Stomach (tissue), 19 donors: ENCODE measurements at places on chromosomes 3 and 15. TPM values are rescaled to one million over a fixed set of nuclear protein-coding genes. Genes with fewer than 3 reads are reported as not detected.

PLA2G4F gene
- total RNA-seq: 12.9 TPM

HDC gene
- total RNA-seq: 55.8 TPM

KBTBD8 gene
- 2.2 TPM for total RNA-seq

METTL6 gene
- 35.8 TPM for total RNA-seq

ESYT3 gene
- total RNA-seq: 7.1 TPM

FANCI gene
- total RNA-seq: 7.2 TPM

BFSP2 gene
- total RNA-seq: not detected

TF gene
- total RNA-seq: 10.1 TPM

CASR gene
- total RNA-seq: 0.37 TPM

MAP6D1 gene
- 0.58 TPM for total RNA-seq

DNA sequence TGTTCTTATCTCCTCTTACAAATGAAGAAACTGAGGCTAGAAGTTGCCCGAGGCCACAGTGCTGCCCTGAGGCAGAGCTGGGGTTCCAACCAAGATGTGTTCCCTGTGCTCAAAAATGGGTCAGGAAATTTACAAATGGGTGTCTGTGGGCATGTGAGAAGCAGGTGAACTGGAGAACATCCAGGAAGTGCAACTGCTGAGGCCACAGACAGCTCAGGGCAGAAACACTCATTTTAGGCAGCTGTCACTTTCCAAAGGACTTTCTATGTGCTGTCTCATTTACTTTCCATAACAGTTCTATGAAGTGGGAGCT lies 47.2 kb upstream of the ATP2B2 start:
- no peak for DNase-seq
- no peaks in the 10 kb centered on the region for H3K36me3 ChIP-seq
- peaks cover 3% of the 10 kb centered on the region for H3K27me3 ChIP-seq

DNA sequence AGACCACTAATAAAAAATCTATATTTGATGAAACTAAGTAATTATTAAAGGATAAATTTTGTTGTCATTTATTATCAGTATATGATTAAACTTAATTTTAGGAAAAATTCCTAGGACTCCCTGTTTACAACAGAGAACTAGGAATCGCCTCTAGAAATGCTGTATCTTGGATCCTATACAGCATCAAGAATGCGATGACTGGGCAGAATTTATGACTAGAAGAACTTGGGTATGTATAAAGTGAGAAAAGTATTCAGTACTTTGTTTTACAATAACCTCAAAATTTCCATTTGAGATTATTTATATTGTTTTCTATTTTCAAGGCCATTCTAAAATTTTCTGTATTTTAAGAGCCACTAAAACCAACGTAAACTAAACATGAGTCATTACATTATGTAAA lies 82.3 kb upstream of the AGTR1 start:
- DNase-seq: no peak
- H3K27me3 ChIP-seq: no peaks in the 10 kb centered on the region
- no peak overlapping the region for H3K4me3 ChIP-seq
- no peak overlapping the region for H3K27ac ChIP-seq
- no peaks in the 10 kb centered on the region for H3K36me3 ChIP-seq

- no peaks in the 10 kb centered on the region for H3K36me3 ChIP-seq
- no peaks in the 10 kb centered on the region for H3K27me3 ChIP-seq
- DNase-seq: no peak
- no peaks in the 10 kb centered on the region for H3K4me1 ChIP-seq
- H3K4me3 ChIP-seq: no peak overlapping the region
Measured at GRCh38 chr3:38284756-38285150, 2.7 kb downstream of the SLC22A14 start.

DNA sequence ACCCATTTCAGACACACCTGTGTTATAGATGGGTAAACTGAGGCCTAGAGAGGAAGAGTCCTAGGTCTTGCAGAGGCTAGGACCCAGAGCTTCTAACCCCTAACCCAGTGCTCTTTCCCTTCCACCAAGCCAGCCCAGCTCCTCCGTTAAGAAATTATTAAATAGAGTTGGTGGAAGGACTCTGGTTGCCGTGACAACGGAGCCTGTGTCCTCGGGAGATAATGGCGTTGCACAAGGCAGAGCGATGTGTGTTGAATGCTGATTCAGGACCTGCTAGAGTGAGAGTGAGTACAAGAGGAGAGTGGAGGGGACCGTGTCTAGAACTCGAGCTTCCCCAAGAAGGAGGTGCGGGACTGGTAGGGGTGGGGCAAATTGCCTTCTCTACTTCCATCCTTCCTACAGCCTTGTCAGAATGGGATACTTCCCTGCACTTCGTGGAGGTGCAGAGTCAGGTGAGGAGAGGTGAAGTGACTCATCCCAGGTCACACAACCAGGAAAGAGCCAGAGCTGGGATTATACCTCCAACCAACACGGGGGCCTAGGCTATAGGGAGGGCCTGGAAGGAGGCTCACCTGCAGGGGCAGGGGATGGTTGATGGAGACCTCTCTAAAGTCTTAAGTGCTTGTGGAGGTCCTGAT lies 8.6 kb downstream of the SLC6A1 start:
- no peaks in the 10 kb centered on the region for H3K36me3 ChIP-seq
- DNase-seq: no peak
- no peaks in the 10 kb centered on the region for H3K4me1 ChIP-seq
- H3K4me3 ChIP-seq: no peak overlapping the region
- no peaks in the 10 kb centered on the region for H3K27me3 ChIP-seq
- no peak overlapping the region for H3K27ac ChIP-seq

DNA sequence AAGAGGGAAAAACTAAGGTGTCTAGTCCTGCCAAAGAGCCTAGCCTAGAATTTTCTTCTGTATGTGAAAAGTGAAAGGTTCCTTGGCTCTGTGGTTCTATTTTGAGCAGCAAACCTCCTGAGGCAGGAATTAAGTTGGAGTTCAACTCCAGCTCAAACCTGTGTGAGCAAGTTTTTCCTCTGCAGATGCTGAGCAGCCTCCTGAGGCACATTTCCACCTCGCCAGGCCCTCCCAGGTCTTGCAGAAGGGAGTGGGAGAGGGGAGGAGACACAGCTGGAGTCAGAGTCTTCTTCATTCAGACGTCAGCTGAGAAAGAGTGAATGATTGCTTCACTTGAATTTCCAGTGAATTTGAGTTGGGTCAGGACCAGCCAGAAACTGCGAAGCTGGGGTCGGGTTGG lies 69.5 kb upstream of the ETV5 start:
- no peaks in the 10 kb centered on the region for H3K36me3 ChIP-seq
- H3K4me3 ChIP-seq: no peak overlapping the region
- no peaks in the 10 kb centered on the region for H3K4me1 ChIP-seq
- H3K27ac ChIP-seq: no peak overlapping the region

DNA sequence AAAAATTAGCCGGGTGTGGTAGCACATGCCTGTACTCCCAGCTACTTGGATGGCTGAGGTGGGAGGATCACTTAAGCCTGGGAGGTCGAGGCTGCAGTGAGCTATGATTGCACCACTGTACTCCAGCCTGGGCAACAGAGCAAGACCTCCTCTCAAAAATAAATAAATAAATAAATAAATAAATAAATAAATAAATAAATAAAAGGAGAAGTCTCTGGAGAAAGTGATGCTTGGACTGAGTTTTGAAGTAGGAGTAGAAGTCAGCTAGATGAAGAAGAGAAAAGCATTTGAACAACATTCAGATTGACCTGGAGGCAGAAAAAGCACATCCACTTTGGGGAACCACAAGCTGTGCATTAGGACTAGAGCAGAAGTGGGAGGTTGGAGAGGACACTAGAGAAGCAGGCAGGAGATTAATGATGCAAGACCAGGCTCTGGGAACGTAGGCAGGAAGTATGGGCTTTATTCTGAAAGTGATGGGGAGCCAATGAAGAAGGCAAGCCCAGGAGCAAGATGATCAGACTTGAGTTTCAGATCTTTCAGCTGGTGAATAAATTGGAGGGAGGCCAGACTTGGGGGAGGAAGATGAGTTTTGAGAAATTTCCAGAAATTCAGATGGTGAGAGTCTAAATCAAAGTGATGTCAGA lies 48.7 kb downstream of the KLHL6 start:
- DNase-seq: peak; percentile 18
- H3K36me3 ChIP-seq: peaks cover 7% of the 10 kb centered on the region
- no peaks in the 10 kb centered on the region for H3K27me3 ChIP-seq
- H3K4me1 ChIP-seq: no peaks in the 10 kb centered on the region

- H3K36me3 ChIP-seq: peaks cover 45% of the 10 kb centered on the region
- no peaks in the 10 kb centered on the region for H3K4me1 ChIP-seq
- no peak overlapping the region for H3K27ac ChIP-seq
Measured at GRCh38 chr3:58266577-58266976, 29.0 kb downstream of the ABHD6 start.

DNA sequence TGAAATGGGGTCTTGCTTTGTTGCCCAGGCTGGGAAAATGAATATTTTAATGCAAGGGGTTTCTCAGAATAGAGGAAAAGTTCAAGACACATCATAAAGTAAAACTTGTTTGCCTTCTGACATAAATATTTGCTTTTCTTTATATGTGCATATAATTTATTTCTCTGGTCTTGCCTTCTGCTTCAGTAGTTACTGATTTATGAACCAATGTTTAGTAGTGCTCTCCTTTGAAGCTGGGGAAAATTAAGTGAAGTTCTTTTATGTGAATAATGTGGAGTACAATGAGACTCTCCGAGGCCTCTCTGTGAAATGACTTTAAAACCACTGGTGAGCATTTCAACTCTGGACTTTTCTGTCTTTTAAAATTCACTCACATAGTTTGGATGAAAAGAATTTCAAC lies 55.6 kb downstream of the MAGI1 start:
- peaks cover 8% of the 10 kb centered on the region for H3K4me1 ChIP-seq
- no peaks in the 10 kb centered on the region for H3K27me3 ChIP-seq
- no peak overlapping the region for H3K27ac ChIP-seq
- H3K36me3 ChIP-seq: no peaks in the 10 kb centered on the region
- H3K4me3 ChIP-seq: no peak overlapping the region

GRCh38 chr15:77014132-77015081 lies 19.5 kb downstream of the PSTPIP1 start:
- no peak overlapping the region for H3K4me3 ChIP-seq
- no peaks in the 10 kb centered on the region for H3K27me3 ChIP-seq
- H3K4me1 ChIP-seq: peaks cover 4% of the 10 kb centered on the region
- H3K36me3 ChIP-seq: no peaks in the 10 kb centered on the region
- H3K27ac ChIP-seq: no peak overlapping the region

DNA sequence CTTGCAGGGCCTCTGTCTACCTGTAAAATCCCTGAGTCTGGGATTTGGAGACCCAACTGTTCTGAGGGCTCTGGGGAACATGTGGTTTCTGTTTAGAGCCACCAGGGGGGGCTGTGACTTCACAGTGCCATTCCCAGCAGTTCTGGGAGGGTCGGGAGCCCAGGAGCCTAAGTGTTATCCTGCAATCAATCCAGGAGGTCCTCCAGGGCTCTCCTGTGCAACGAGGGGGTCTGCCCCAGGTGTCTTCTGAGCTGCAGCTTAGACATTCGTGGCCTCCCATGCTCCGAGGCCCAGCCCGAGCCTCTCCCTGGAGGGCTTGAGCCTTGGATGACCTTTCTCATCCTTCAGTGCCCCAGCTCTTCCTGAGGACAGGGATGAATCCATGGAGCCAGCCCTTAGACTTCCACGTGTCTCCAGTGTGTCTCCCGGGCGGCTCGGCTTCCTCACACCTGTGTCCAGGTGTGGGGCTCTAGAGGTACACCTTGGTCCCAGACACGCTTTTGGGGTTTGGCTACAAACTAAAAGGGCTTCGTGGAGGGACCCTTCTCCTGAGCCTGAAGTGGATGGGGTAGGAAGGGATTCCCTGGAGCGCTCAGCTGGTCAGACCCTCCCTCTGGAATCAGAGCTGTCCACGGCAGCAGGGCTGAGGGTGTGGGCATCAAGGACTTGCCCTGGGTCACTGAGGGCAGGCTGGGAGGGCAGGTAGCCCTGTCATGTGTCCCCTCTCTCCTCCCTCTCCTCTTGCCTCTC lies 20.3 kb upstream of the ABTB1 start:
- no peaks in the 10 kb centered on the region for H3K36me3 ChIP-seq
- H3K4me1 ChIP-seq: no peaks in the 10 kb centered on the region
- H3K4me3 ChIP-seq: no peak overlapping the region
- DNase-seq: peak; percentile 80
- no peaks in the 10 kb centered on the region for H3K27me3 ChIP-seq

DNA sequence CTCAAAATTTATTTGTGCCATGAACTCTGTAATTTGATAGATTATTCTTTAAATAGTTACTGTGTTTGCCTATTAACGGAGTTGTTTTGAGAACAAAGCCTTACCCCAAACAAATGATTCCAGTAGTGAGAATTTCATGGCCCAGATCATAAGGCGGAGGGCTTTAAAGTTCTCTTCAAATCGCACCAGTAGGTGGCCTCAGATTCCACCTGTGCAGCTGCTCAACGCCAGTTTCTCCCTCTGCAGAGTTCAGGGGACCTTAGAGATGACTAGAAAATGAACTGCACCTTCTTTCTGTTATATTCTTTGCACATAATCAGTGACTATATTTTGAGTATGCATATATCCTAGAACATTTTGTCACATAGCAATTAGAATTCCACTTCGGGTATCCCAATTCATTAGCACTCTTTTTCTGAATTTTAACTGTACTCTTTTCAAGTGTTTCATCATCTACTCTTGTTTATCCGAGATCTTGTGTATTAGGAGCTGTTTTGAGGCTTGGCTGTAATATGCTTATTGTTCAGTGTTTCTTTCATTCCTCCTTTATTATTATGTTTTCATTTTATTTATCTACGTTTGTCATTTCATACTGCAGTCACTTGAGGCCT lies 232.6 kb upstream of the CHRM5 start:
- H3K4me1 ChIP-seq: peaks cover 8% of the 10 kb centered on the region
- no peaks in the 10 kb centered on the region for H3K27me3 ChIP-seq
- peak; percentile 73 for DNase-seq
- no peak overlapping the region for H3K27ac ChIP-seq
- H3K36me3 ChIP-seq: no peaks in the 10 kb centered on the region

DNA sequence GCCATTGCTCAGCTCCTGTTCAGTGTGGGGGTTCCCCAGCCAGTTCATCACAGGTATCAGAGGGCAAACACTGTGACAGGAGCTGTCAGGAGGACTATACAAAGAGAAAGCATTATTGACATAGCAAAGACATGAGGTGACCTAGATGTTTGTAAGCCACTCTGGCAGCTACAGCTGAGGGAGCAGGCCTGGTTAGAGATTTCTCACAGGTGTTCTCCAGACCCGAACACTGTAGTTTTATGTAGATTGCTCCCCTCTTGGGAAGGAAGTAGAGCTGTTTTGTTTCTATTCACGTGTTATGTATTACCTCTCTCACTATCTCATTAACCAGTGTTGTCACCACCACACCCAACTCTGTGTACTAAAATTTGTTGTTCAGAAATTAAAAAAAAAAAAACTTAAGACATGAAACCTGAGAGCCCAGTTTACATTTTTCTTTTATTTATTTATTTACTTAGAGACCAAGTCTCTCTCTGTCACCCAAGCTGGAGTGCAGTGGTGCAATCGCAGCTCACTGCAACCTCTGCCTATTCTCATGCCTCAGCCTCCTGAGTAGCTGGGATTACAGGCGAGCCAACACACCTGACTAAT lies 123.7 kb downstream of the RBPMS2 start:
- peak overlapping the region; percentile 4 for H3K27ac ChIP-seq
- peaks cover 36% of the 10 kb centered on the region for H3K4me1 ChIP-seq
- no peaks in the 10 kb centered on the region for H3K36me3 ChIP-seq
- no peak overlapping the region for H3K4me3 ChIP-seq
- no peaks in the 10 kb centered on the region for H3K27me3 ChIP-seq
- DNase-seq: no peak
